CD4-positive, alpha-beta T cell treated with Interferon alpha-2 for 1 hour (primary cell): ENCODE measurements at places on chromosomes 16 and 17.
A peak's percentile ranks its signal among the peaks of the same experiment; 100 is the strongest.

- DNase-seq, result no peak
These were observed 72.0 kb downstream of the CMIP start for GRCh38 chr16:81516478-81517149.

GRCh38 chr17:33178681-33179080, 114.4 kb downstream of the ASIC2 start:
- DNase-seq, result no peak

DNA sequence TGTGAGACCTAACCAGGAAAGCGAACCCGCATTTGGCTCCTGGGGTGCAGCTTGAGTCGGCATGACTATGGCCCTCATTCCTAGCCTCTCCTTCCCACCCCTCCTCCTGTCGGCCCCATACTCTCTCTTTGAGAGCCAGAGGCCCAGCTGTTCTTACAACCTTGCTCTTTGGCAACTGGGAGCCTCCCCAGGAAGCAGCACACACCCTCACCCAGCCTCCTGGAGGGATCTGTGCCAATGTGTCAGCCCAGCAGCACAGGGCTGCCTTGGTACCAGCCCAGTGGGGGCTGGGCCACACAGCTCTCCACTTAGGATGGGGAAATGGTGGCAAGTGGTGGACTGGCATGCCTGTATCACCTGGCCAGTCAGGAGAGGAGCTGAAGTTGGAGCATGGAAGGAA, 70.3 kb upstream of the LGALS9 start:
- DNase-seq, result no peak

- no peak for DNase-seq
These were observed 23.5 kb downstream of the WNT9B start for GRCh38 chr17:46874906-46875305.

GRCh38 chr16:73775841-73776388, 520.7 kb upstream of the PSMD7 start:
- no peak for DNase-seq

DNA sequence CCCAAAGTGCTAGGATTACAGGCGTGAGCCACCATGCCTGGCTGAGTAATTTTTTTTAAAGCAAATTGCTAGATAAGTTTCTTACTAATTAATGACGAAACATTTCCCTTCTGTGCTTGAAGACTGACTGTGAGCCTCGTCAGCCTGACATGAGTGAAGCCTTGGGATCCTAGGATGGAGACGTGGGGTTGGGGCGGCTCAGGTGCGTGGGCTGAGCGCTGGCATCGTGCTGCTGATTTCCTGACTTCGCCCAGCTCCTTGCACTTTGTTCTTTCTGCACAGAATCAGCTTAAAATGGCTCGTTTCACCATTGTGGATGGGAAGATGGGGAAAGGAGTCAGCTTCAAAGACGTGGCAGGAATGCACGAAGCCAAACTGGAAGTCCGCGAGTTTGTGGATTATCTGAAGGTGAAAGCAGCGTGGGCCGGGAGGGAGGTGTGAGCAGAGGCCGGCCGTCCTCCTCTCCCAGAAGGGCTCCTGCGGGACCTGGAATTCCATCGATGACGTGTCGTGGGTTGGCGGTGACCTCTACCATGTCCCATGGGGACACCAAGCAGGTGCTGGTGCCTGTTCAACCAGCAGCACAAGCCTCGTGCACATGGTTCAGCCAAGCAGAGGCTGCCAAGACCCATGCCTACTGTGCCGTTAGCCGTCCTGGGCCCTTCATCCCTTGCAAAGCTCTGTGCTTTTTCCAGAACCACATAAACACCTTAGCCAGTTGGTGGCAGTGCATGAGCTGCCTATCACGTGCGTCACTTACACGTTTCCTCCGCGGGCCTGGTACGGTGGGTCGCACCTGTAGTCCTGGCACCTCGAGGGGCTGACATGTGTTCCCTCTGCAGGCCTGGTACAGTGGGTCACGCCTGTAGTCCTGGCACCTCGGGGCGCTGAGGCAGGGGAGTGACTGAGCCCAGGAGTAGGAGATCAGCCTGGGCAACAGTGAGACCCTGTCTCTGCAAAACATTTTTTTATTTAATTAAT, 22.5 kb downstream of the SPG7 start:
- DNase-seq, result no peak

- no peak for DNase-seq
These were observed 11.7 kb upstream of the C1QTNF8 start for GRCh38 chr16:1107731-1108130.

GRCh38 chr16:3541527-3542155, 35.6 kb downstream of the NLRC3 start:
- DNase-seq, result no peak

DNA sequence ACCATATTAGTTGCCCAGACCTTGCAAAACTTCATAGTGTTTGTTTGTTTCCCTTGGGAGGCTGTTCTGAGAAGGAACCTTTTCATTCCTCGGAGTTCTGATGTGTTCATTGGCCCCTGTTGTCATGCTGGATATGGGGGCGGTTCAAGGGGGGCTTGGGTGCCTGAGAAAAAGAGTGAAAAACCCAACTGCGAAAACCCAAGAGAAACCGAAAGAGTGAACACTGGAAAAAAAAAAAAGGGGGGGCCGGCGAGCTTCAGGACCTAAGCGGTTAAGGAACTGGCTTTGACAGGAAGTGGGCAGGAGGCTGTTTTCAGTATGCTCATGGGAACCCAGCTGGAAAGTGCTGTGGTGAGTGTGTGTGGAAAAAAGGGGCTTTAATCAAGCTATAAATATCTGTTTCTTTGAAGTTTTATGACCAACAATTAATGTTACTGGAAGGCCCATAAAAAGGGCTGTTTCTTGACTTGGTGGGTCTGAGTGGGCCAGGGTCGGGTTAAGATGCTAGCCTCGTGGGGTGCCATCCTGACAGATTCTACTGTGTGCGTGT, 510.7 kb downstream of the MAF start:
- peak; percentile 69 for DNase-seq

GRCh38 chr17:38453951-38454421, 25.7 kb downstream of the ARHGAP23 start:
- DNase-seq, result no peak

GRCh38 chr17:57228911-57229310, 27.4 kb upstream of the MSI2 start:
- DNase-seq, result no peak

GRCh38 chr17:79624718-79625478, 14.0 kb upstream of the RBFOX3 start:
- no peak for DNase-seq

DNA sequence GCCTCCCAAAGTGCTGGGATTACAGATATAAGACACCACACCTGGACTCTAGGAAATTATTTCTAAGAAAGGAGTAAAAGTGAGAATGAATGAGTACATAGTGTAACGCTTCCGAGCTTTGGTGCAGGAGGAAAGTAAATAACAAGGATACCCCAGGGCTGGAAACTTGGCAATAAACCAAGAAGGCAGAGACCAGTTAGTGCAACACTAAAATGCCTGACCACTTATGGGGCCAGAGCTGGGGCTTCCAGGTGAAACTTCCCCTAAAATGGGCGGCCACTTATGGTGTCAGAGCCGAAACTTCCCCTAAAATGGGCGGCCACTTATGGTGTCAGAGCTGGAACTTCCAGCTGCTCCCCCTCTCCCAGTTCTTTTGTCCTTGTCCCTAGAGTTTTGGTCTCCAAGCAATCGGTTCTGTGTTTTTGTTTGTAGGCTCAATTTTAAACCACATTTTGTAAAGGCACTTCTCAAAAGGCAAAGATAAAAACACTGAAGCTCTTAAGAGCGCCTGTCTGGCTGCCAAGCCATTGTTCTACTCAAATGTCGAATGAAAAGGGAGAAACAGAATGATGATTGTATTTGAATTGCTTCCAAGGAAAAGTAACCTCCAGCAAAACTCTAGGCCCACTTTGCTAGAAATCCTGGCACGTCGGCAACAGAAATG, 63.9 kb downstream of the NXN start:
- no peak for DNase-seq

DNA sequence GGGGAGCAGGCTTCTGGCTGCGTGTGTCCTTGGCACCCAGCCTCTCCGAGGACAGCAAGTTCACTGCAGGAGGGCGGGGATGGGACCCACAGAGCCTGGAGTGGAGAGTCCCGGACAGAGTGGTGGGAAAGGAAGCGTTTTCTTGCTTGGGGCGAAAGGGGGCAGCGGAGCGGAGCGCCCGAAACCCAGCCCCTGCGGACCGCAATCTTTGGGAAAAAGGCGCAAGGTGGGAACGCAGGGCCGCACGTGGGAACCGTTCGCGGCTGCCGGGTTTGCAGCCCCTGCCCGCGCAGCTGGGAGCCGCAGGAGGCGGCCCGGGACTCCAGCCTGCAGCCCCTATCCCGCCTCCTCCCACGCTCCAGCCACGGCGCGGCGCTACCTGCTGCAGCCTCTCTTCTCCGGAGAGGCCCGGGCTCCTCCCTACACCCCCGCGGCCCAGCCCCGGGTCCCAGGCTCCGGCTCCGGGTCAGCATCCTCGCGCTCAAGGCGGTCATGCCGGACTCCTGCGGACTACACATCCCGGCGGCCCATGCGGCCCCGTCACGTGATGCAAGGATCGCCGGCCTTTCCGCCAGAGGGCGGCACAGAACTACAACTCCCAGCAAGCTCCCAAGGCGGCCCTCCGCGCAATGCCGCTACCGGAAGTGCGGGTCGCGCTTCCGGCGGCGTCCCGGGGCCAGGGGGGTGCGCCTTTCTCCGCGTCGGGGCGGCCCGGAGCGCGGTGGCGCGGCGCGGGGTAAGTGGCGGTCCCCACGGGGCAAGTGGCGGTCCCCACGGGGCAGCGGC, at the start of the genes NTHL1 and TSC2:
Gene NTHL1, minus strand, starts transcription at position 505 of the 786 bp plus-strand sequence. Its CDS starts 11 bp downstream, at position 494.
Gene TSC2, plus strand, starts transcription at position 656 of the 786 bp plus-strand sequence. CDS start 631 bp downstream, outside the sequence.
- DNase-seq, result peak; percentile 93

GRCh38 chr16:72295914-72296313, 124.0 kb upstream of the PMFBP1 start:
- no peak for DNase-seq

DNA sequence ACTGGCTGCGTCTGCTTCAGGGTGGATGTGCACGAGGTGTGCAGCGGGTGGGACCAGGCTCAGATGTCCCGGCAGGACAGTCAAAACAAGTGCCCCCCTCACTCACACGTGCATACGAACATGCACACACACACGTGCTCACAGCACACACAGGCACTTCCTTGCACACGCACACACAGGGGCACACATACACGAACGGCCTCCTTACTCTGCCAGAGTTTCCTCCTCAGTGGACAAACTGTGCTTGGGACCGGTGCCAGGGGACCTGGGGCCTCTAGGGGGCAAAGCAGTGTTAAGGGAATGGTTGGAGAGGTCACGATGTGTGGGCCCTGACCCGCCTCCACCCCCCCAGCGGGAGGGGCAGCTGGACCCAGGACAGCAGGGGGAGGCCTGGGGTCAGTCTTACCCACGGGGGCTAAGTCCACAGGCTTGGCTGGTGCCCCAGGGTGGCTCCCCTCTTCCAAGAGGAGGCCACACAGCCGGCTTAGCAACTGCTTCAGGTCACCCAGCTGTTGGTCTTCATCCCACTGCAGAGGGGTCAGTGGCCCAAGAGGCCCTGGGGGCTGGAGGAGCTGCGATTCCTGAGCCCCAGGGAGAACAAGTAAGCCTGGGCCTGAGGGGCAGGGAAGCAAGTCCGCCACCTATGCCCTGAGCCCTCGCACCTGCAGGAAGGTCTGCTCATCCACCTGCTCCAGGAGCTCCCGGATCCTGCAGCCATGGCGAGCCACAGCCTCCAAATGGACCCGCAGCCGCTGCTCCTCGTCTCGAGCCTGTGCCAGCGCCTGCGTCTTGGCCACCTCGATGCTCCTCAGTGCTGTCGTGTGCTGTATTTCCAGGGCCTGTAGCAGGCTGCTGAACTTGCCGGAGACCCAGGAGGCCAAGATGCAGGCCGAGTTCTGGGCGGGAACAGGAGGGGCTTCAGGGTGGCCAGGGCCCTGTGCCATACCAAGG, 4.9 kb downstream of the TRIM65 start:
- DNase-seq, result no peak

- no peak for DNase-seq
These were observed 9.7 kb upstream of the HOXB2 start for GRCh38 chr17:48554412-48555257.

DNA sequence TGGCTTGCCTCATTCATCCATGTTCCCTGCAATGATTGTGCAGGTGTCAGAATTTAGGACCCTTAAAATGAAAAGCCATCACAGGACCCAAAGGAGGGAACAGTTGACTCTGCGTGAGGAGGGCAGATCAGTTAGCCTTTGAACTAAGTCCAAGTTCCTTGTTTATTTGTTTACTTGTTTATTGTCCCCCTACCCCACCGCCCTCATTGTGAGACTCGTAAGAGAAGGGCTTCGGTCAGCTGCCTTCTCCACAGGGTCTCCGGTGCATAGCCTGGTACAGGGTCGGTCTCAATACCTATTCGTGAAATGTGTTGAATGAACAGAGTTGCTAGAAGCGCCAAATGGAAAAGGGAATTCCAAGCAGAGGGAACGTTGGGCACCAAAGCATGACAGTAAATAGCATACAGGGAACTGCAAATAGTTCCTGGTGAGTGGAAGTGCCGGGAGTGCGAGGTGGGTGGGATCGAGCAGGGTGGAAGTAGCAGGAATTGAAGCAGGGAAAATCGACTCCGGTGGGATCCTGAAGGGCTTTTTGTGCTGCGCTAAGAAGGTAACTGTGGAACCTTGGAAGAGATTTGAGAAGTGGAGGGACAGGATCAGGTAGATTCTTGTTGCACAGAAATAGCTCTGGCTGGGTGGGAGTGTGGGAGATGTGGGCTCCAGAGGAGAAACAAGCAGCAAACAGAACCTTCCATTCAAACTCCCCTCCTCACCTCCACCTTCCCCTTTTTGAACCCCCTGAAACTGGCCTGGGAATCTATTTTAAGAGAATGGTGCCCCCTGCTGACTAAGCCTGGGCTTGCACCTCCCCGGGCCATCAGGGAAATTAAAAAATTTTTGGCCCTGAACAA, 12.7 kb downstream of the SLC35B1 start:
- peak; percentile 78 for DNase-seq

DNA sequence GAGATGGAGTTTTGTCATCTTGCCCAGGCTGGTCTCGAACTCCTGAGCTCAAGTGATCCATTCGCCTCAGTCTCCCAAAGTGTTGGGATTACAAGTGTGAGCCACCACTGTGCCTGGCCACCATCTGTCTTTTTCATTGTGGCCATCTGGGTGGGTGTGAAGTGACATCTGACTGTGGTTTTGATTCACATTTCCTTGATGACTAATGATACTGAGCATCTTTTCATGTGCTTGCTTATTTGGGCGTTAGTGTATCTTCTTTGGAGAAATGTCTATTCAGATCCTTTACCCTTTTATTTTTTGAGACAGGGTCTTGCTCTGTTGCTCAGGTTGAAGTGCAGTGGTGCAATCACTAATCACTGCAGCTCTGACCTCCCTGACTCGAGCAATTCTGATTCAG, 53.9 kb upstream of the ERN1 start:
- no peak for DNase-seq

DNA sequence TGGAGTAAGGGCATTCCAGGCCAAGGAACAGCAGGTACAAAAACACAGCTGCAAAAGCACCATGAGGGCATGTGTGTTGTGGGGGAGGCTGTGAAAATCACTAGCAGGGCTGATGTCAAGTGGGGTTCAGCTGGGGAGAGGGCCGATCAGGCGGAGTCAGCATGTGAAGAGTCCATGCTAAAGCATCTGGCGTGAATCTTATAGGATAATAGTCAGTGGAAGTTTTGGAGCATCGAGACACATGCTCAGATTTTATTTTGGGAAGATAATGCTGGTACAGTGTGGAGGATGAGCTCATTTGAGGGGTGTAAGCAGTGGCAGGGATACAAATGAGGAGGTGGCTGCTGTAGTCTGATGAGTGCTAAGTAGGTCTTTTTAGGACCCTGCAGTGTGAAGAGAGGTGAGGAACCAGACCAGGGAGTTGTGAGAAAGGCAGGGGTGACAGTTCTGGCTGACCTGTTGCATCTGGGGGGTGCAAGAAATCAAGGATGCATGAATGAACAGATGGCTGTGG, 30.3 kb downstream of the MMD start:
- no peak for DNase-seq
